ENCODE measurements at places on chromosomes 7 and 10.

- DNase-seq, result no peak
Measured at GRCh38 chr10:30430544-30431298, 3.3 kb upstream of the MAP3K8 start.

GRCh38 chr7:44994877-44995554, 5.0 kb upstream of the CCM2 start:
- no peak for DNase-seq

- DNase-seq, result no peak
Measured at GRCh38 chr7:98907570-98907969, 29.2 kb downstream of the TRRAP start.

GRCh38 chr7:11592699-11593098, 239.3 kb downstream of the THSD7A start:
- peak; percentile 31 for DNase-seq

GRCh38 chr7:92854501-92855238, 18.3 kb upstream of the CDK6 start:
- no peak for DNase-seq

GRCh38 chr7:29197916-29198315, 3.3 kb downstream of the CHN2 start:
- no peak for DNase-seq

- peak; percentile 3 for DNase-seq
Measured at GRCh38 chr7:158109364-158110033, 478.1 kb downstream of the PTPRN2 start.

DNA sequence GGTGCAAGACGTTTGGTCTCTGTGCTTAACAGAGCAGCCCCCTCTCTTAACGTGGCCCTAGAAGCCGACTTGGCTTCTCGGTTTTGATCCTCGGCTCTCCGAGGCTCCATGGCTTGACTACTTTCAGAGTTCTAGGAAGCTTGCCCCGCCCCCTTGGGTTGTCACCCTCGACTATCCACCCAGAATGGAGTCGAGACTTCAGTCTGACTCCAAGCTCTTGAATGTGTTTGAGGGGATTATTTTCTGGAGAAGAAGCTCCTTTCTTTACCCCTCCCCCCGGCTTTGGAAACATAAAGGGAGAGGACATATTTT, 448 bp downstream of the SEC24C start:
- DNase-seq, result peak; percentile 54

DNA sequence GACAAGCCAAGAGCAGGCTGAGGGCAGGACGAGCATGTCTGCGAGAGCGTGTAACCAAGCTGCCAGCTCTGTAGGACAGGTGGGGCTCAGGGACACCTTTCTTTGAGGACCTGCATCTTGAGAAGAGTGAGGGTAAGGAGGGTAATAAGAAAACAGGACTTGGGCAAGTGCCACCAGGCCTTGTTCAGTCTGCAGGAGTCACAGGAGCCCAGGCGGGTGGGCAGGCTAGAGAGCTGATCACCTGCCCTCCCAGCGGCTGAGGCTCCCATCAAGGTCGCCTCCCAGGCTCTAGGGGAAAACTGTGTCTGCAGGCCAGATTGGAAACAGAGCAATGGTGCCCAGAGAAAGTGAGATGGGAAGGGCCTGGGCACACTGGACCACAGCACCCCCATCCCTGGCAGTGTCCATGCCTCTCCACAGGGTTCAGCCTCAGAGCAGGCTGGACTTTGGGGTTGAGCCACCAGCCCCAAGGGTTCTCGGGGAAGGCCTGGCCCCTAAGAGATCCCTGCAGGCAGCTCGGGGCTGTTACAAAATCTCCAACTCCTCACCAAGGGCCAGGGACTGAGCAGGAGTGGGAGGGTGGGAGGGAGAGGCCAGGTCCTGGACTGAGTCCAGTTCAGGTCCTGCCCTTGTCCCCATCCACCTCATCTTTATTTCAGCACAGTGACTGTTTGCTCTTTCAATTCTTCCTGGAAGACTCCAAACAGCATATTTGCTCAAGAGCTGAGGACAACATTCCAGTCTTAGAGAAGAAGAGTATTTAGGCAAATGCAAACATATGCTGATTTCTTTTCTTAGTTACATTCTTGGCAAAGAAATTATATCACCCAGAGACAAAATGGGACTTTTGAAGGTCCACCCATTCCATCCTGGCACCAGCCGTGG, 161.9 kb downstream of the GRID1 start:
- no peak for DNase-seq

GRCh38 chr10:23643111-23643780, 204.4 kb downstream of the OTUD1 start:
- DNase-seq, result peak; percentile 26

DNA sequence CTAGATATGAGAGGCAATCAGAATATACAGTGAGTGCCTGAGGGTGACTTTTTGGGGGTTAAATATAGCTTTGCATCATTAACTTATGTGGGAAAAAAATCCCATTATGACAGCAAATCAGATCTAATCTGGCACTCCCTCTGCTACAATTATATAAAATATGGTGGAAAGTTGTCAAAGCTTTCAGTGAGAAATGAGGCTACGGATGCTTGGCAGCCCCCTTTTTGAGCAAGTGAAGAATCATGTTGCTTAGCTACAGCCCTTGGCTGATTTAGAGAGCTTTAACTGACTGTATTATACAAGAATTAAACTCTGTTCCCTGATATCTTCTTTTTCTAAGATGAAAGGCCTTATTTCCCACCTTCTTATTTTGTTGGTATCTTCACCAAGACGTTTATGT, 57.4 kb downstream of the GPR158 start:
- no peak for DNase-seq

DNA sequence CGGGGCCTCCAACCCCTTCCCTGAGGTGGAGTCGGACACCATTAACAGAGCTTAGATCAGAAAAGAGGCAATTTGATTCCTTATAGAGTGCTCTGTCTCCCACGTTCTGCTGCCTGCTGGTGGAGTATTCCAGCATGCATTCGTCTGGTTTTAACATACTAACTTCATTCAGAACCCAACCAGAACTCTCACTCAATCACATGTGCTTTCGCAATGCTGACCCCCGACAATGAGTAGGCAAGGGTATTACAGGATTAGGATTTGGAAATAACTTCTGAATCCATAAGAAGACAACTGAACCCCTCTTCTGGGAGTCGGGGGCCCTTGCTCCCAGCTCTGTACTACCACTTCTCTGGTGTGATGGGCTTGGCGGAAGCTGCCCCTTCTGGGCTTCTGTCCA, 55.7 kb upstream of the HABP2 start:
- DNase-seq, result no peak

DNA sequence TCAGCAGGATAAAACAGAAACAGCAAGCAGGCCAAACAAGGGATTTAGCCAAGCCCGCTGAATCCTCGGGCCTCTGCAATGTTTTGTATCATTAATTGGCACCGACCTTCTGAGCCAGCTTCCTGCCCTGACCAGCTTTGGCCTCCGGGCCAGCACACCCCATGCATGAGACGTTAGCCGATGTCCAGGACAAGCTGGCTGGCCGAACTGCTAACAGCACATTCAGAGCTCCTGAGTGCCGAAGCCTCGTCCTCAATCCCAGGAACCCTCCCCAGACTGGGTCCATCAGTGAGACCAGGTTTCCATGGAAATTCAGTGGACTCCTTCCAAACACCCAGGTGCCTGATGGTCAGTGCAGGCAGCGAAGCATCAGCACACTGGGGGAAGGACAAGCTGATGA, 134.3 kb upstream of the PFKP start:
- DNase-seq, result no peak

DNA sequence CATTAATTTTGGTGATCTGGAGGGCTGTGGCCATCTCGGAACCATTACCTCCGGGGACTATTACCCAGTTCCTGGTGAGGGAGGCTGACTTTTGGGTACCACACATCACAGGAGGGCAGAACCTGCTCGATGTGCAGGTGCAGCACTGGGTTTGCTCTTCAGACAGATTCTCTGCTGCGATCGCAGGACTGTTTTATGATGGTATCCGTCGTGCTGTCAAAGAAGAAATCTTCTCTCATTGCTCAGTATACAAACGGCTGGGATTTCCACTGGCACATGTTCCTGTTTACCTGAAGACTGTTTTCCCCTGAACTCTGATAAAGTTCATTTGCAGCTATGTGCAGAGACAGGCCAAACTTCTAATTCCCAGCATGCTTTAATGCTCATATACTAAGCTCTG, 27.2 kb upstream of the SHH start:
- no peak for DNase-seq

GRCh38 chr7:98079891-98080648, 26.6 kb upstream of the LMTK2 start:
- no peak for DNase-seq

DNA sequence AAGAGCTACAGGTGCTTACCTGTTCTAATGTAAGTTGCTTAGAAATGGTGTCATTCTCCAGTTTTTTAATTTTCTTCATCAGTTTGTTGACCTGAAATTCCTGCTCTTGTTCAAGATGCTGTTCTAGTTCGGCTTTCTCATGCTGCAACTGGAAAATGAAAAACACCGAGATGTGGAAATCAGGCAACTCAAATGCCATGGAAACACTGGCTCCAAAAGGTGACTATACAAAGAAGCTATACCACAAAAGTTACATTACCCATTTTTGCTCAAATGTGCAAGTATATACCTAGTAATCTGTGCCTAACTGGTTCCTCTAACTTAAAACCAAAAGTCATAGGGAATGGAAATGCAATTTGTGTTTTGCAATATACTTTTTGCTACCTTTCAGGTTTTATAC, 73.8 kb downstream of the CCDC6 start:
- DNase-seq, result no peak

DNA sequence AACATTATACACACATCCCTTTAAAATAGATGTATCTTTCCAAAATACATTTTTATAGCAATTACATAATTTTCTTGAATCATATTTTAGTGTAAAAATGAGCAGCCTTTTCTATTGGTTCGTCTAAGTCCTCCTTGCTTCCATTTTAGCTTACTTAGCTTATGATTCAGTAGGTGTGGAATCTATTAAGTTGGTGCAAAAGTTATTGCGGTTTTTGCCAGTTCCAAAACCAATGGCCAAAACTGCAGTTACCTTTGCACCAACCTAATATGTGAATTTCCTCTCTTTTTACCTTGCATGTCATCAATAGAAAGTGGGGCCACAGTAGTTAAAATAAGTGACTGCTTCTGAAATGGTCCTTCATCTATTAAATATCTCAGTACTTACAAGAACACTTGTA, 279.0 kb downstream of the OTUD1 start:
- no peak for DNase-seq

GRCh38 chr7:131648491-131648890, 92.1 kb upstream of the PODXL start:
- no peak for DNase-seq

DNA sequence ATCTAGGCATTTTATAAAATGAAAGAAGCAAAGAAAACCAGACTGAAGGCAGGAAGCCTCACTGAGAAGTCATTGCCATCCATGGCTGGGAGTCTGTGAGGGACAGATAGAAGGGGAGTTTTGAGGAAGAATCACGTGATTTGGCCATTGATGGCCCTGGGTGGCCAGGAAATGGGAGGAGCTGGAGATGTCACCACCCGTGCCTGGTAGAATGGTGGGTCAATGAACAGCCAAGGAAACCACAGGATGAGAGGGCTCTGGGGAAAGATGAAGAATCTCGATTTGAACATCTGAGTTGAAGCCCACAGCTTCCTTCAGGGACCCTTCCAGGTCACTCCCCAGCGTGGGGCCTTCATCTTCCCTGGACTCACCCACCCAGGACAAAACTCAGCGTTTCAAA, 103.3 kb upstream of the CHST15 start:
- no peak for DNase-seq

DNA sequence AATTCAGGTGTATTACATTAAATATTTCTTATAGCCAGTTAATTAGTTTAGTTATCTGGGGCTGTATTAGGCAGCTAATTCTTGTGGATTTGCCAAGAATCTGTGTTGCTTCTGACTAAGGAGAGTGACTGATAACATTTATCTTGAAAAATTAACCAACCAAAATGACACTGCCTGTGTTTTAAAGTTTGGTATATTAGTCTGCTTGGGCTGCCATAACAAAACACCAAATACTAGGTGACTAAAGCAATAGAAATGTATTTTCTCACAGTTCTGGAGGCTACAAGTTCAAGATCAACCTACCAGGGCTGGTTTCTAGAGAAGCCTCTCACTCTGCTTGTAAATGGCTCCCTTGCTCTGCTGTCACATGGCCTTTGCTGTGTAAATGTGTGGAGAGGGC, 12.9 kb downstream of the EXOC4 start:
- no peak for DNase-seq

GRCh38 chr10:73859428-73859783, 14.9 kb downstream of the CAMK2G start:
- DNase-seq, result no peak

- no peak for DNase-seq
Measured at GRCh38 chr10:128421371-128422160, 295.3 kb upstream of the MKI67 start.

GRCh38 chr7:47349401-47349800, 232.5 kb downstream of the TNS3 start:
- DNase-seq, result no peak

- DNase-seq, result peak; percentile 5
Measured at GRCh38 chr7:73308074-73308664, 457 bp downstream of the NSUN5 start.

- peak; percentile 98 for DNase-seq
Measured at GRCh38 chr10:90179696-90180407, 478.5 kb downstream of the KIF20B start.

DNA sequence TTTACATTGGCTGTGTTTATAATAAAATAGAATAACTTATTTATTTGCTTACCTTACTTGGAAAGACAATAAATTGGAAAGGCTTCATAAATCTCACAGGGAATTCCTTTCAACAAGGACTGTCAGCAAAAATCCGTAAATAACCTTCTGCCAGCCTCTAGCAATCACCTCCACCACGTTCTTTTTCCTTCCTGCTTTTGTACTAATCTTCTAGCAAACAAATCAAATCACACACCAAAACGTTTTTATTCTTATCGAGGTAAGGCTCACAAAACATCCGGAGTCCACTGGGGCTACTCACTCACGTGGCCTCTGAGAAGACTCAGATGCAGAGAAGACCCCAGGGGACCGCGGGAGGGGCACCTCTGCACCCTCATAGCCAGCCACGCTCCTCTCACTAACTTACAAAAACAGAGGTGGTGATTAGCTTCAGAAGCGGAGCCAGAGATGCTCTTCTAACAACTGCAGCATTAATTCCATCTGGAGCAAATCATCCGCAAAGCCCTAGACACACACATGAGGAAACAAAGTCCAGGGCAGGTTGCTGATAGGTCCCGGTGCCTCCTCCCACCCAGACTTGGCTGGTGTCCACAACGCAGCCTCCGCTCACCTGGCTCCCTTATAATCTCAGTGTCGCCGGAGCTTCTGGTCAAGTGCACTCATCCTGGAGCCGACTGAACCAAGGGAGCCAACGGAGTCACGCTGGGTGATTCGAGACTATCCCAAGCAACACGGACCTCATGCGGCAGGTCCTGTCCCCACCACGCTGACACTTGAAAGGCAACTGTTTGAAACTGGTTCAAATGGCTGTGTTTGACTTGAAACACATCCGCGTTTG, 22.5 kb downstream of the CTBP2 start:
- DNase-seq, result no peak

GRCh38 chr10:3486346-3487065, 298.5 kb downstream of the KLF6 start:
- DNase-seq, result peak; percentile 93

- no peak for DNase-seq
Measured at GRCh38 chr10:6321880-6322279, 119.1 kb downstream of the PFKFB3 start.

- no peak for DNase-seq
Measured at GRCh38 chr7:133386205-133386604, 133.3 kb downstream of the EXOC4 start.

- DNase-seq, result peak; percentile 15
Measured at GRCh38 chr10:123635745-123636144, 30.4 kb upstream of the GPR26 start.

GRCh38 chr10:44154956-44155355, 229.9 kb downstream of the CXCL12 start:
- DNase-seq, result no peak

GRCh38 chr10:131445623-131446022, 134.1 kb upstream of the TCERG1L start:
- DNase-seq, result no peak

All from MCF 10A (cell line).